Hindlimb muscle (tissue), 1 donor: ENCODE measurements at places on chromosomes 2 and 18. TPM values are rescaled to one million over a fixed set of nuclear protein-coding genes. Genes with fewer than 3 reads are reported as not detected.

The UGT1A3 gene
- not detected for polyA plus RNA-seq

The RFX8 gene
- polyA plus RNA-seq: 1.9 TPM

DNA sequence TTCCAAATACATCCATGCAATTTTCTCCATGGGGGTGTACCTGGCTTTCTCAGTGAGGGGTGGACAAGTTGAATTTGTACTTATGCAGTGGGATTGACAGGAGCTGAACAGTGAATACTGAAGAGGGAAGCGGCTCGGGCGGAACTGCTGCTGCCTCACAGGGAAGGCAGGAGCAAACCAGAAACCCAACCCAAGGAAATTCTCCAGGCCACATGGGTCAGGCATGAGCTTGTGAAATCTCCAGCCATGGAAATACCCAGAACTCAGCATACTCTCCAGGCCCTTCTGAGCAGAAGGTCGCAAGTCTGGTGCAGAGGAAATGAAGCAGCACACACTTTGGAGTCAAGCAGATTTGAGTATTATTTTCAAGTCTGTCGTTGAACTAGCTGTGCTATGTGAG lies 26.5 kb upstream of the INO80C start:
- DNase-seq: no peak

- no peak for DNase-seq
These were observed 8.3 kb downstream of the CEBPZ start for GRCh38 chr2:37223131-37223530.

GRCh38 chr2:226524381-226524843 lies 275.2 kb downstream of the IRS1 start:
- no peak for DNase-seq

GRCh38 chr2:97906307-97906706 lies 89.4 kb downstream of the TMEM131 start:
- DNase-seq: no peak

DNA sequence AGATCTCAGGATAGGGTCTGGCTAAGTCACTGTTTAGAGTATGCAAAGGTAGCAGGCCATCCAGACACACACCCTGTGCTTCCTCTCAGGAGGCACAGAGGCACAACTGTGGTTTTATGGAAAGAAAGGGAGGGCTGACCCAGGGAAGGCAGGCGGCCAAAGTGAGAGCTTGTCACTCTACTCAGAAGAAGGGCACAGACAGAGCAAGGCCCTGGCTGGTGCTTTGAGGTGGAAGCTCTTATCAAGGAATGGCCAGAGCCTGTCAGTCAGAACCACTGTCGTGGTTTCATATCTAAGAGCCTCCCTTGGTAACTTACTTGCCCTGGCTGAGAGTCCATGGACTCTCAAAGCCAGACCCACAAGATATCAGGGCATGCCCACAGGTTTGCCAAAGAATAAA lies 40.7 kb downstream of the SLC9A2 start:
- no peak for DNase-seq
